Activated CD4-positive, alpha-beta memory T cell treated with anti-CD3 and anti-CD28 coated beads, Interleukin-2, amount 10 ng/mL, durations not matched to agents 7 days and 5 days (primary cell): ENCODE measurements at places on chromosomes 1 and 21. TPM values are rescaled to one million over a fixed set of nuclear protein-coding genes. Genes with fewer than 3 reads are reported as not detected.

The KRTAP19-3 gene
- not detected for total RNA-seq

The SELP gene
- total RNA-seq, result 0.83 TPM

The GPR25 gene
- not detected for total RNA-seq

The RIMKLA gene
- 3.1 TPM for total RNA-seq

- no peak for DNase-seq
Observed at GRCh38 chr1:167695756-167696561, 25.8 kb upstream of the MPZL1 start.

GRCh38 chr1:224090116-224090515 lies 23.8 kb upstream of the FBXO28 start:
- DNase-seq, result no peak

GRCh38 chr1:21899987-21900386 lies 37.1 kb downstream of the HSPG2 start:
- no peak for DNase-seq

GRCh38 chr1:27861436-27861835 lies 10.9 kb upstream of the THEMIS2 start:
- no peak for DNase-seq

DNA sequence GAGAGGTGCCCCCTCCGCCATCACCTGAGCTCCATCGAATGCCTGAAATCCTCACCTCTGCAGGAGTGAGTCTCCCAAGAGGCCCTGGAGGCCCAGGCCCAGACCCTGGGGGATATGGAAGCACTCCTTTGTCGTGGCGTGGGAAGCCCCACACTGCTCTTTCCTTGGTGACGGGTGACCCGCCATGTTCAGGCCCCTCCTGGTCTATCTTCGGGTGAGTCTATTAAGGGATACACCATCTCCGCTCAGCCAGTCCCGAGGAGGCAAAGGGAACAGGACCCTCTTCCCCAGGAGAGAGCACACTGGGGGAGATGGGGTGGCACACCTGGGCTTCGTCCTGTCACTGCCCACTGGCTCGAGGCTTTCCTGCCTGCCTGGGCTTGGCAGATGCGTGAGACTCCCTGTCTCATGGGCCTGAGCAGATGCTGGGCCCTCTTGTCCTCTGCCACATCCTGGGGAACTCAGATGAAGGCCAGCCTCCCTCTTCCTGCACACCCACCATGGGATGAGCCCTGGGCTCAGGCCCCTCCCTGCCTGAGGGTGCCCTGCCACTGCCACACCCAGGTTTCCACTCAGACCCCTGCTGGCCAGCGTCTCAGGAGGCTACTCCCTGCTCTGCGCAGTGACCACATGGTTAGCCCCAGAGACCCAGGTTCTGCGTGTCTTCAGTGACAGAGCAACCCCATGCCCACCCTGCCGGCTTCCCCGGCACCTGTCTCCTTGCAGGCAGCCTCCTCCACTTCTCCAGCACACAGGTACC lies 3.8 kb upstream of the NPHP4 start:
- no peak for DNase-seq

DNA sequence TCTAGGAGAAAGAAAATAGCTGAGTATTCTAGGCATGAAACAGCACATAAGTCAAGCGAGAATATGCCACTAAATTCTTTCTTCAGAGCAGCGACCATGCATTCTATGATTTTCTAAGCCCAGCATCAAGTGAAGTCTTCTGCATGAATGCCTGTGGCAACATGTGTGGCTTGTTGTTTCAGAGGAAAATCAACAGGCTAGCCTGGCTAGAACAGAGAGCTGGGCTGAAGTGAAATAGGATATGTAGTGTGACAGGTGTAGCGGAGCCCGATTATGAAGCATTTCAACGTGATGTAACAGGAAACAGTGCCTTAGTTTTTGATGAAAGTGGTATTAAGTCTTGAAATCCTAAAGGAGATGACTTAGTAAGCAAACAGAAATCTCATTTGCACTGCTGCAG lies 7.0 kb downstream of the CSDE1 start:
- DNase-seq, result no peak

DNA sequence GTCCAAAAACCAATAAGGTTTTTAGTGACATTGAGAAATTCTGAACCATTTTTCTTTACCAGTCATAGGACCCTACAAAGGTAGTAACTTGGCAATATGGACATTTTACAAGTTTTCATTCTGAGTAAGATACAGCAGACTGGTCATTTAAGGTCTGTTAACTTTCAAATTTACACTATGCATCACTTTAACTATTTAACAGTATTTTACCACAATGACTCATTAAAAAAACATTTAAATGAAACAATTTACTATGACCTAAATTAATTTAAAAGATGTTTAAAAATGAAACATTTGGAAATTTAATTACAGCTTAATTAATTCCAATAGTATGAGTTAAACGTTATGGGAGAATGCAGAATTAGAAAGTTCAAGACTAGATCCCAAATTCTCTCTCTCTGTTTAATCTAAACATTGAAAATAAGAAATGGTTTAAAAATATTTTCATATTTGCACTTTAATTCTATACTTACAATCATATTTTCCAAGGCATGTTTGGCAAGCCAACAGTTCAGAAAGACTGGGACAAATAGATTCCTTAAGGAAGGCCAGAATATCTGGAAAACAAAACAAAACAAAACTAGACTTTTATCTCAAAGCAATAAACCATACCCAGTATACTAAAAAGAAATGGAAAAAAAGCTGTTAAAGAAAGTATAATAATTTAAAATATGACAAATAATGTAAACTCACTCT lies 140.9 kb downstream of the KCNT2 start:
- no peak for DNase-seq

- no peak for DNase-seq
Observed at GRCh38 chr1:1081311-1082238, 7.5 kb upstream of the RNF223 start.

DNA sequence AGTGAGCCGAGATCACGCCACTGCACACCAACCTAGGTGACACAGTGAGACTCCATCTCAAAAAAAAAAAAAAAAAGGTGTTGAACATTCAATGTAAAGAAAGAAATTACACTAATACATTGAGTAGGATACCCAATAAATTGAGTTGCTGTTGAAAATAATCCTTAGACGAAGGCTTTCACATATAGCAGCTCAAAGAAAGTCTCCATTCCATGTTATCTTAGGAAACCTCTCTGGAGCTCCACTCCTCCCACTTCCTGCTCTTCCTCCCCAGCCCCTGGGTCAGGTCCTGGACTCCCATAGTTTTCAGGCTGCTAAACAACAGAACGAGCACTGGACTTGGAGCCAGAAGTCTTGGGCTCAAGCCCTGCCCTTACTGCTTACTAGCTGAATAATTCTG lies 15.6 kb upstream of the CNR2 start:
- no peak for DNase-seq

- no peak for DNase-seq
Observed at GRCh38 chr1:98035602-98036002, 114.8 kb upstream of the DPYD start.
